ENCODE measurements at places on chromosomes 16 and 17. TPM values are rescaled to one million over a fixed set of nuclear protein-coding genes. Genes with fewer than 3 reads are reported as not detected.
A peak's percentile ranks its signal among the peaks of the same experiment; 100 is the strongest.

CIAO3 gene
- total RNA-seq, result 36.7 TPM

PRKCB gene
- total RNA-seq, result 1.4 TPM

ATP1B2 gene
- total RNA-seq, result 6.4 TPM

PRR35 gene
- total RNA-seq, result 0.27 TPM

BEAN1 gene
- 0.18 TPM for total RNA-seq

ATMIN gene
- total RNA-seq, result 30.6 TPM

NPIPB8 gene
- total RNA-seq, result not detected

ELMO3 gene
- total RNA-seq, result 5.6 TPM

LCAT gene
- total RNA-seq, result 14.0 TPM

KREMEN2 gene
- total RNA-seq, result 8.8 TPM

ARHGDIG gene
- total RNA-seq, result 21.0 TPM

NR1D1 gene
- total RNA-seq, result 4.1 TPM

DNA sequence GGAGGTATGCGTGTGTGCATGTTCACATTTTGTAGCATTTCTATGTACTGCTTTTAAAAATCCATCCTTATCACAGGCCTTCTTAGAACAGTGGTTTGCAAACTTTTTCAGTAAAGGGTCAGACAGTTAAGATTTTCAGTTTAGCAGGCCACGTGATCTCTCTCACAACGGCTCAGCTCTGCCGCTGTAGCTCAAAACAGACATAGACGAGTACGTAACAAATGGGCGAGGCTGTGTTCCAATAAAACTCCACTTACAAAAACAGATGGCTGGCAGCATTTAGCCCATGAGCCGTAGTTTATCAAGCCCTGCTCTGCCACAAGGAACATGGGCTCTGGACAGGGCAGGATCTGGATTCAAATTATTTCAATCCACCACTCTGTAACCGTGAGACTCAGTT lies 141.8 kb downstream of the XYLT1 start:
- no peak for DNase-seq

- peak; percentile 52 for DNase-seq
These were observed 145.2 kb downstream of the MYO1D start for GRCh38 chr17:32731556-32732295.

GRCh38 chr17:55267777-55268648 lies 3.3 kb downstream of the HLF start:
- DNase-seq, result no peak

GRCh38 chr17:19288453-19288852 lies 51.3 kb downstream of the EPN2 start:
- DNase-seq, result peak; percentile 89

DNA sequence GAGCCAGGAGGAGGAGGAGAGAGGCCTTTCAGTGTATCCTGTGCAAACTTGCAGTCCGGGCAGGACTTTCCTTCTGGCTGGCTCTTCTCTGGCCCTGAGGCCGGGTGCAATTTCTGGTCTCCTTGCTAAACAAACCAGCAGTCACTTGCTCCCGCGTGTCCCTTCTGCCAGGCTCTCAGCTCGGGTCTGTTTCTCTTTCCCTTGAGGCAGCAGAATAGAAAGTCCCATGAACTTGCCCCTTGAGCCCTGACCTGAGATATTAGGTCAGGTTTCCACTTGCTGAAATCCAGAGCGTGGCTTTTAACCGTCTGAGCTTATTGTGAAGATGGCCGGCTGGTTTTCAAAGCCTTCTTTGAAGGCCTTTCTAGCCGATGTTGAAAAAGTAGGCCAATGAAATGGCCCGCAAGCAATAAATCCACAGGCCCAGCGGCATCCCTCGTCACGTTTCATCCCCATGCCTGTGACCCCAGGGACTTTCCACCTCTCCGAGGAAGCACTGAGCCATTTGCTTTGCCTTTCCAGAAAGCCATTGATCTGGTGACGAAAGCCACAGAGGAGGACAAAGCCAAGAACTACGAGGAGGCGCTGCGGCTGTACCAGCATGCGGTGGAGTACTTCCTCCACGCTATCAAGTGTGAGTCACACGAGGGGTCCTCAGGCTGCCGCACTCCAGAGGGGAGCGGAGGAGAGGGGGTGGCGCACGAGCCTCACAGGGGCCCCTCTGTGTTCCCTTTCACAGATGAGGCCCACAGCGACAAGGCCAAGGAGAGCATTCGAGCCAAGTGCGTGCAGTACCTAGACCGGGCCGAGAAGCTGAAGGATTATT lies 4.5 kb downstream of the VPS4A start:
- no peak for DNase-seq

- no peak for DNase-seq
These were observed 222.2 kb upstream of the CPHXL start for GRCh38 chr16:75948441-75948840.

- DNase-seq, result no peak
These were observed 9.2 kb downstream of the MXRA7 start for GRCh38 chr17:76701471-76701967.

GRCh38 chr16:11536104-11536866 lies 50.4 kb downstream of the LITAF start:
- DNase-seq, result no peak

DNA sequence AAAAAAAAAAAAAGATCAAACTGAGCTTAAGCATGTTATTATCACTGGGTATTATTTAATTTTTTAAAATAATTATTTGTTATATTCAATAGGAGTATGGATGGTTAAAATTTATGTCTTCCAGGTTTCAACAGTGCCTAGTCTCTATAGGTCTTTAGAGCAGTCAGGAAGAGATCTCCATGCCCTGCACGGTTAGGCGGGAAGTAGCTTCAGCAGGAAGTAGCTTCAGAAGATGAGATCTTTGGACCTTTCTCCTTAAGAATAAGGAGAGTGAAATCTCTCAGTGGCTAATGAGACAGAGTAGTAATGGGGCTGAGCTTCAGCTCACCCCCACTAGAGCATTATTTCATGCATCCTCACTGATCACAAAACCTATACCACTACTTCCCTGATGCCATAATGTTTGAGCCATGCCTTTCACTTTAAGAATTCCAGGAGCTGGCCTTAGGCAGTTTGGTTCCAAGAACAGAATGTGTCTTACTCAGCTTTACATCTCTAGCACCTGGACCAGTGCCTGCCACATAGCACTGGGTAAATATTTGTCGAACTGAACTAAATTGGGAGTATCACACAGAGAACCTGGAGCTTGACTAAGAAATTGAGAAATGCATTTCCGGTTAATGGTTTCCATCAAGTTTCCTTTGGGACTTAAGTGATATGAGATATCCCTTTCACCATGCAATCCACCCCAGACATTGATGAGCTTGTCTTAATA lies 43.5 kb downstream of the SCPEP1 start:
- no peak for DNase-seq

DNA sequence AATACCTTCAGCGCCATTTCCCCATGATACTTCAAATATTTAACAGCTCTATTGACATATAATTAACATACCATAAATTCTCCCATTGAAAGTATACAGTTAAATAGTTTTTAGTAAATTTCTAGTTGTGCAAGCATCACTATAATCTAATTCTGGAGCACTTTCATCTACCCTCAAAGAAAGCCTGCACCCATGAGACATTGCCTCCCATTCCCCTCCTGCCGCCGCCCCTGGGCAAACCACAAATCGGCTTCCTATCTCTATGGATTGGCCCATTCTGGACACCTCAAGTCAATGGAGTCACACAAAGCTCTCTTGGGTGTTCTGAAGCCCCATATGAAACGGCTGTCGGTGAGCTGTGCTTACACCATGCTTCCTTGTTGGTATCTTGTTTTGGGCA lies 77.3 kb upstream of the CBX4 start:
- no peak for DNase-seq

GRCh38 chr17:32445074-32445415 lies 735 bp downstream of the PSMD11 start:
- DNase-seq, result peak; percentile 83

DNA sequence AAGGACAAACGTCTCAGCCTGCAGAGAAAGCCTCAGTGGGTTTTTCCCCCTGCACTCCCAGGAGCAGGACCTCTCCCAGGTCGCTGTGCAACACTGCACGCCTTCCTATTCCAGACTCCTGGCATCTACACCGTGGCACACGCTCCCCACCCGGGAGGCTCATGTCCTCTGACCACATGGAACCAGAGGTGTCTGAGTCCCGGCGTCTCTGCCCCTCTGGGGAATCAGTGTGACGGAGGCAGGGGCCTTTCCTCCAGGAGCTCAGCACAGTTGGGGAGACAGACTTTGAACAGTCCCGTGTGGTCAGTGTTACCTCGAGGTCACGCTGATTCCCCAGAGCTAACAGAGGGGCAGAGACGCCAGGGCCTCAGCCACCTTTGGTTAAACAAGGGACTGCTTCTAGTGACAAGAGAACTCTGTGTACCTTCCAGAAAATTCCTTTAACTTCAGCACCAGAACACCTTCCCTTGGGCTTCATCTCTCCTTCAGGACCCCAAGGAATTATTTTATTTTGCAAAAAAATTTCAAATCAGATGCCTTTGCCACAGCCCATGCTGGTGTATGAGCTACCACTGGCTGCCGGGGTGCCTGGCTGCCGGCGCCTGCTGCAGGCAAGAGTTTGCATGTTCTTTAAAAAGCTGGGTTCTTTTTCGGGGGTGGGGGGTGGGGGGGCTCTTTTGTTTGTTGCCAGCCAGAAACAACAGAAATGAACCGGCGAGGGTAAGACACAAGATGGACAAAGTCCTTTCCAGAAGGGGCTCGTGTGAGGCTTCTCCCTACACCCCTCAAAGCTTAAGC lies 6.6 kb downstream of the CANT1 start:
- DNase-seq, result peak; percentile 51

- DNase-seq, result no peak
These were observed 5.7 kb downstream of the RMI2 start for GRCh38 chr16:11350921-11351335.

DNA sequence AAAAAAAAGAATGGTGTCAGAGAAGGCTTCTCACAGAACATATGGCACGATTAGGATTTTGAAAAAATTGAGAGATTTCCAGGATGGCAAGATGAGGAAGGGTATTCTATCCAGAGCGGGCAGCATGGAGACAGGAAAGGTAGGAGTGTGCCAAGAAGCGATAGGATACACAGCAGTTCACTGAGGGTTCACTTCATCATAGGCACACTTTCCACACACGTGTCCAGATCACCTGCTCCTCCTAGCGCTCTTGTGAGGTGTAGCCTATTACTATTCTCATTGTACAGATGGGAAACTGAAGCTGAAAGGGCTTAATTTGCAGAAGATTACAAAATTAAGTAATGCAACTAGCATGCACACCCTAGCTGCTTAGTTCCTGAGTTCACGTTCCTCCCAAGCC lies 6.2 kb upstream of the ELAC2 start:
- DNase-seq, result no peak

GRCh38 chr16:89511374-89511773 lies 3.2 kb downstream of the SPG7 start:
- no peak for DNase-seq

DNA sequence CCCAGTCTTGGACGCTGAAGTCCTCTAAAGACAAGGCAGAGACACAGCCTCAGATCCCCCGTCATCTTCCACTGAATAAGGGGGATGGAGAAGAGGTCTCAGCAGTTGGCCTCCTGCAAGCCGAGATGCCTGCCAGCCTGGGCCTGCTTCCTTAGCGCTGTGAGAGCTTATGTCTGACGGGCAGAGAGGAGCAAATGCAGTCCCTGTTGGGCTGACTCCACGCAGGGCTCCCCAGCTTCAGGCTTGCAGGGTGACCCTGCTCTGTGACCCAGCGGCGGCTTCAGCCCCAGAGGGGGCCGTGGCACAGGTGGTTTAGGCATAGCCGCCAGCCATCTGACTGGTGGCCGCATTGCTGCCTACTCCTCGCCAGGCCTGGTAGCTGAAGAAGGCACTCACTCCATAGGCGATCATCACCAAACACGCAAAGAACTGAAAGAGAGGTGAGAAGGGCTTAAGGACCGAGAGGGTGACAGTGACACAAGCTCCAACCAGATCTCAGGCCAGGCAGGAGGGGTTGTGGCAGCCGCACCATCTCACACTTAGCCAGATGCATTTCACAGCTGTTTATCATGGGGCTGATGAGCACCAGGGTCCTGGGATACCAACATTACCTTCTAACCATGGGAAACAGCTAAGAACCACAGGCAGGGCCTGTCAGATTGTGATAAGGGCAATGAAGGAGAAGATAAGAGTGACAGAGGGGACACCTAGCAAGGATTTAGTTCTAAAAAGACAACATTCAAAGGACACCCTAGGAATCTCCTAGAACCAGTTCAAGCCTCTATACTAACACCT lies 11.7 kb downstream of the ARL2BP start:
- DNase-seq, result peak; percentile 77

DNA sequence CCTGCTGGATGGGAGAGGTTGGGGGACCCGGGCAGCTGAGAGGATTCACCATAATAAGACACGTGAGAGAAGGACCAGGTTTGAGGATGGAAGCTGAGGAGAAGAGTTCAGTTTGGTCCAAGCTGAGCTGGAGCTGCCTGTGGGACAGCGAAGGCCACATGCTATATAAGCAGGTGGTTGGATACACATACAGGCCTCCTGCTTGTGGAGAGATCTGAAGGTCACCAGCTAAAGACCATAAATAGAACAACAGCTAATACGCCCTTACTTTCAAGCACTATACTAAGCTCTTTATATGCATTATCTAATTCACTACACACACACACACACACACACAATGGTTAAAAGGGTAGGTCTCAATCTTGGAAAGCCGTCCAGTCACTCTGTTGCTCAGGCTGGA lies 32.1 kb downstream of the DUSP14 start:
- DNase-seq, result no peak

DNA sequence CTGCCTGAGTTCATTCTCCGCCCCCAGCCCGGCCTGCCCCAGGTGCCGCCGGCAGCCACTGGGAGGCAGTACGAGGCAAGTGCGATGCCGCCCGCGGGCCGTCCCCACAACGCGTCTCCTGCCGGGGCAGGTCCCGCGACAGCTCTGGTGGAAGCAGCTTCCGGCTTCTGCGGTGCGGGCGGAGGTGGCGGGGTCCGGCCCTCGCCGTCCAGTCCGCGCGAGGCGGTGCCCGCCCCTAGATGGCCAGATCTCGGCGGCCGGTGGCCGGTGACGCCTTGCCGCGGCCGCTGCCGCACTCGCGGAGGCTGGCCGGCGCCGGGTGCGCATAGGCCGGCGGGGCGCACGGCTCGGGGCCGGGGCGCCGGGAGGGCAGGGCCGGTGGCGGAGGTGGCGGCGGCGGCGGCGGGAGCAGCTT lies 1.8 kb downstream of the GJD3 start:
- DNase-seq, result peak; percentile 98

DNA sequence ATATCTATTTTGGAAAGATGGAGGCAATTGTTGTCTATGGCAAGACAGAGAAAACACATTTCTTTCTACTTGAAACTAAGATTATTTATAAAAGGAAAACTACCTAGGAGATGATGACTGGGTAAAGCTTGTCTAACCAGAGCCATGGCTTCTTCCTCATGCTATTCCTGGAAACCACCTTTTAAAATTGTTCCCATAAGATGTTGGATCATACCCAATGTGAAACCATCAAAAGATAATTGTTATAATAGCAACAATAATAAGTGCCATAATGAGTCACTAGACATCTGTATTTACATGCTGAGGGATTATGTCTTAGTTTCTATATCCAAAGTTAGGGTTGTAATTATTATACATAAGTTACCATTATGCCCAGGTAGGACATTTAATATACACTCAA lies 428.4 kb downstream of the KCNJ2 start:
- no peak for DNase-seq

- no peak for DNase-seq
These were observed 4.8 kb upstream of the SEZ6 start for GRCh38 chr17:29010586-29010985.

All from endodermal cell (in vitro differentiated cells).